ENCODE measurements at places on chromosomes 11 and 22.

DNA sequence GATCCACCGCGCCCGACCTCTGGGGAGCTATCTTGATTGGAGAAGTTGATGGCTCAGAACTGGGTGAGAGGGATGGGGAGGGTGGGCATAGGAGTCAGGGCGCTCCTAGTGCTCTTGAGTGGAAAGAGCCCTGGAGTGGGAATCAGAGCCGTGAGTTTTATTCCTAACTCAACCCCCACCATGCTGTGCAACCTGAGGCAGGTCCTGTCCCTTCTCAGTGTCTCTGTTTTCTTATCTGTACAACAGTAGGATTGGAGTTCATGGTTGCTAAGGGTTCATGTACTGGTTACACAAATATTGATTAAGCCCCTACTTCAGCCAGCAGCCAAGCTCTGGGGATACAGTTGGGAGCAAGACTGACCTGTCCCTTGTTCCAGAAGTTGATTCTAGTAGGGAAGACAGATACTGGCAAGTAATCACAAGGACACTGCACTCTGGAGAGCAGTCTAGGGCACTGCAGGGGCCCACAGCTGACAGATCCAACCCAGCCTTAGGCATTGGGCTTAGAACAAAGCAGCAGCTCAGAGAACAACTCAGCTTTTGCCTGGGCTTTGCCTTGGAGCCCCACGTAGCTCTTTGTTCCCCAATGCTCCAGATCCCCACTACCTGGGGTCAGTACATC, 12.4 kb upstream of the DAGLA start:
- DNase-seq, result no peak

- no peak for DNase-seq
These were observed 7.7 kb upstream of the OMP start for GRCh38 chr11:77094841-77095365.

DNA sequence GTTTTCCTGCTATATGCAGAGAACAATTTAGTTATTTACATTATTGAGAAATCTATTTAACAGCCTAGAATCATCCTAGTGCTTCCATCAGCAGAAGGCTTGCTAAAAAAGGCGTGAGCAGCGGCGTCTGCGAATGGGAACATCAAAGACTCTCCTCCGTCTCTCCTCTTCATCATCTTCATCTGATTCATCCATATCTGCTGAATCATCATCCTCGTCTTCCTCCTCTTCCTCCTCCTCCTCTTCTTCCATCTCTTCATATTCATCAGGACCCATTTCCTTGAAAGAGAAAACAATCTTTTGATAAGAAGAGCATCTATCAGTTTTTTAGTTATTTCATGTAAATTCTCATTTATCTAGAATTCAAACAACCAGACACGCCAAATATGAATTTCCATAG, 5.6 kb upstream of the CD59 start:
- no peak for DNase-seq

DNA sequence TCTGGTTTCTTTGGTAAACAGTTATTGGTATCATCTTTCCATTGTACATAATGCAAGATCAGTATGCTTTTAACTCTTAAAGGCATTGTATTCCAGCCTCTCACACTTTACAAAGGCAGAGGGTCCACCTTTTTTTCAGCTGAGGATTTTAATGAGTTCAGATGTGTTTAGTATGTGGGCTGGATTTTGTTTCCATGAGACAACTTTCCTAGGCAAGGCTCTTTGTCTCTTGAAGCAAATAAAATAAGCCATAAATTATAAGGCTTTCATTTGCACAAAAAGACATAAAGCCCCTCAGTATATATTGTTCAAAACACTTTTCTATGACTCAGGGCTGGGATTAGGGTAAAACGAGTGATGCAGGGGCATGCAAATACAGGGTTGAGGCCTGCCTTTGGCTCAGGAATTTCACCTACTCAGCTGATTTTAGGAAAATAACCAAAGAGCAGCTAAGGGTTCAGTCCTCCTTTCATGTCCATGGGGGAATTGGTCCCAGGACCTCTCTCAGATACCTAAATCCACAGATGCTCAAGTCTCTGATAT, 7.6 kb downstream of the MMP20 start:
- no peak for DNase-seq

- DNase-seq, result no peak
These were observed 367.6 kb downstream of the SOX6 start for GRCh38 chr11:15988693-15989231.

DNA sequence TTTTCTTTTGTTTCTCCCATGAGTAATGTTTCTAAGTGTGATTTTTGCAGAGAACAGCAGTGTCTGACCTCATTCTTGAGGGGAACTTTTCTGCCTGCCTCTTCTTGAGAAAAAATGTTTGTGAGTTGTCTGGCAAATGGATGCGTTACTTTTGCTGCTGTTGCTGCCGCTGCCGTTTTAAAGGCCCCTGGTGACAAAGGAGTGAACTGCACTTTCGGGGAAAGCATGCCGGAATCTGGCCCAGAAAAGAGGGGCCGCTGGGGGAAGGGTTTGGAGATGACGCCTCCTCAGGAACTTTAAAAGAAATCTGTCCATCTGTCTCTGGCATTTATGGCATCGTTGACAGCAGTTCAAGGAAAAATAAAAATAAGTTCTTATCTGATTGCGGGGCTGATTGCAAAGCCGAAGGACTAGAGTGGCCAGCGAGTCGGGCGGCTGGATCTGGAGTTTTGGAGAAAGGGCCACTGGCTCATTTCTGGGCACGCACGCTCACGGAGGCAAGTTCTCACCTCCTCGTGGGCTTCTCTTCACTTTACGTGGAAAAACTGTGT, 16.5 kb downstream of the ZBTB16 start:
- peak; percentile 56 for DNase-seq

DNA sequence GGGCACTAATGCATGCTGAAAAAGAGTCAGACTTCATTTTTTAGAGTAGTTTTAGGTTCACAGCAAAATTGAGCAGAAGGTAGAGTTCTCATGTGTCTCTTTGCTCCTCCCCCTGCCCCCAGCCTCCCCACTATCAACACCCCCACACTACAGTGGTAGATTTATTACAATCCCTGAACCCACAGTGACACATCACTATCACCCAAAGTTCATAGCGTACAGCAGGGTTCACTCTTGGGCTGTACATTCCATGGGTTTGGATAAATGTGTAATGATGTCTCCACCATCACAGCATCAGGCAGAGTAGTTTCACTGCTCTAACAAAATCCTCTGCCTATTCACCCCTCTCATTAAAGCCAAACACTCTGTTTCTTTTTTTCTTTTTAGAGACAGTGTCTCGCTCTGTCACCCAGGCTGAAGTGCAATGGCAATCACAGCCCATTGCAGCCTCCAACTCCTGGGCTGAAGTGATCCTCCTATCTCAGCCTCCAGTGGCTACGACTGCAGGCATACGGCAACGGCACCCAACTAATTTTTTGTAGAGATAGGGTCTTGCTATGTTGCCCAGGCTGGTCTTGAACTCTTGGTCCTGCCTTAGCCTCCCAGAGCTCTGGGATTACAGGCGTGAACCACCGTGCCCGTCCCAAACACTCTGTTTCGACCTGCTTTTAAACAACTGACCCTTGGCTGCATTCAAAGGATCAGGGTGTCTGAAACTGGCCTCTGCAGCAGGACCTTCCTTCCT, 4.1 kb downstream of the BEST1 start:
- DNase-seq, result no peak

DNA sequence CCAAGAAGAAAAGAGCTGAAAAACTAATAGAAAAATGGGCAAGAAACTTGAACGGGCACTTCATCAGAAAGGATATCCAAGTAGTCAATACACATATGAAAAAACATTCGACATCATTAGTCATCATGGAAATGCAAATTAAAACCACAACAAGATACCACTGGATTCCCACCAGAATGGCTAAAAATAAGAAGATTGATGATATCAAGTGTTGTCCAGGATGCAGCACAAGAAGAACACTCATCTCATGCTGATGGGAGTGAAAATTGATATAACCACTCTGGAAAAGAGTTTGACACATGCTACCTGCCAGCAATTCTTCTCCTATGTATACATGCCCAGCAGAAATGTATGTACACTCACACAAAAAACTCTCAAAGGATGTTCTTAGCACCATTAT, 26.9 kb upstream of the SCUBE2 start:
- no peak for DNase-seq

DNA sequence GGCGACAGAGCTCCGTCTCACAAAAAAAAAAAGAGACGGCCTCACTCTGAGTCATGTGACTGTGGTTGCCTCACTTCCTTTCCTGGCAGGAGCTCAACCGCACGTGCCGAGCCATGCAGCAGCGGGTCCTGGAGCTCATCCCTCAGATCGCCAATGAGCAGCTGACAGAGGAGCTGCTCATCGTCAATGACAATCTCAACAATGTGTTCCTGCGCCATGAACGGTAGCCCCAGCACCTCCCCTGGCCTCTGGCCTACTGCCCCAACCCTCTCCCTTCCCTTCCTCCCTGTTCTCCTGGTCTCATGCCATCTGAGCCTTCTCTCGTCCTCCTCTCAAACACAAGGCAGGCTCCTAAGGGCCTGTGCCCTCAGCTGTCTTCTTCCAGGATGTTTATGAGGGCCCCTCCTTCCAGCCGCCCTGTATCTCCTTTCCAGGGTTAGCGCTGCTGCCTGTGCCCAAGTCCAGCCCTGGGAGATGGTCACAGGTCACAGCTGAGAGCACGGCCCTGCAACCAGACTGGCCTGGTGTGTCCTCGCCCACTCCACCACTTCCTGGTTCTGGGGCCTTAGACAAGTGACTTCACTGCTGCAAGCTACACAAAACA, 30.7 kb downstream of the TOM1 start:
- peak; percentile 55 for DNase-seq

GRCh38 chr22:25661073-25661472, 80.9 kb upstream of the MYO18B start:
- DNase-seq, result no peak

Data from activated naive CD4-positive, alpha-beta T cell treated with Interleukin-2 at 50 U/mL for 16 hours (primary cell).